Left renal cortex interstitium (tissue), 4 donors: ENCODE measurements at places on chromosomes 1 and 21.

- DNase-seq: no peak
Observed at GRCh38 chr1:194410756-194411155, 1224.3 kb upstream of the B3GALT2 start.

GRCh38 chr1:224054611-224055010 lies 59.3 kb upstream of the FBXO28 start:
- no peak for DNase-seq

- no peak for DNase-seq
Observed at GRCh38 chr1:34899906-34900305, 29.5 kb downstream of the DLGAP3 start.

- DNase-seq: no peak
Observed at GRCh38 chr1:159250638-159251216, 46.1 kb downstream of the ACKR1 start.

- no peak for DNase-seq
Observed at GRCh38 chr1:33032126-33032869, 4.4 kb downstream of the AK2 start.

- no peak for DNase-seq
Observed at GRCh38 chr21:25535849-25536248, 71.4 kb downstream of the MRPL39 start.
